M059J (cell line): ENCODE measurements at places on chromosomes 6 and 20.

DNA sequence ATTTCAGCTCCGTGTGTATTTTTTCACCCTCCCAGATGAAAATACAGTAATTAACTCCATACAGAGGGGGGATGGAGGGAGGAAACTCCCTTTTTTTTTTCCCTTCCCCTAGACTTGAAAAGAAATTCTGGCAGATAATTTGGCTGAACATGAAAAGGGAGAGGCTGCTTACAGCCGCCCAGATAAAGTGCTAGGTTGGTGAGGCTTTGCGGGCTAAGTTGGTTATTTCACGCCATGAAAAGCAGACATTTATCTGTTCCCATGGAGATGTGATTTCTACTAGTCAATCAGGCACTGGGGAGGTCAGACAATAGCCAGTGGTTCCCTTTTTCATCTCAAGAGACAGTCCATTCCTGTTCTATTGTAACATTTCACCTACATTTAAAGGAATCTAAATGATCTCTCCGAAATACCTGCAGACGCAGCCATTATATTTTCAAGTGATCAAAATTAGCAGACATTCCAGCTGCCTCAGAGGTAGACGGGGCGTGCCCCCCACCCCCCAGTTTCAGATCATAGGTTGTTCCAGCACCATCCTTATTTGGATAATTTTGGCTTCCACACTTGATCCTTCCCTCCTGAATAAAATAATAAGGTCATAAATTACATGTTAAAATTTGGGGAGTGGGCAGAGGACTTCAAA is 143.9 kb upstream of the ZNF217 start:
- DNase-seq = peak; percentile 67

DNA sequence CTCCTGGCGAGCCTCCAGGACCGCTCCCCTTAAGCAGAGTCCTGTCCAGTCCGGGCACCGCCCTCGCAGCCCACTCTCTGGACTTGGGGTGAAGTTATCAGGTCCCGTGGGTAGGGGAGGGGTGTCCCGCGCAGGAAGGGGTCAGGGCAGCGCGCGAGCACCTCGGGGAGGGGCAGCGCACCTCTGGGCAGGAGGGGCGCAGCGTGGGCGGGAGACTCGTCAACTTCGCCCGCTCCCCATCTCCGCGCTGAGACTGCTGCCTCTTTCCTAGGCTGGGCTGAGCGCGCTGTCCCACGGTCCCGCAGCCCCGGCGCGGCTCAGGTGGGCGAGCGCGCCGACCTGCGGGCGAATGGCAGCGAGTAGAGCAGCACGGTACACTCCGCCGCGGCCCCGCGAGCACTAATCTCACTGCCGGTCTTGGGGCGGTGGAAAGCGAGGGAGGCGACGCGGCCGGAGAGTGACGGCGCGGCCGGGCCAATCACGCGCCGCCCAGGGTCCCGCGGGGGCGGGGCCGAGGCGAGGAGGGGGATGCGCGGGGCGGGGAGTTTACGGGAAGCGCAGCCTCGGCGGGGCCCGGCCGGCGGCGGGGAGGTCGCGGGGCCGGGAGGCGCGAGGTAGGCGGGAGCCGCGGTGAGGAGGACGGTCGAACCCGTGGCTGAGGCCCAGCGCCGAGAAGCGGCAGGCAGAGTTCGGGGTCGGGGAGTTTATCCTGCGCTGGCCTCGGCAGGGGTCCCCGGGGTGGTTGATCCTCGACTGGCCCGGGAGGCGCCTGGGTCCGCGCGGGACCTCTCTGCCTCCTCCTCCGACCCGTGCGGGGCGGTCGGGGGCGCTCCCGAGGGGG is at the start of gene MAN1A1:
Gene MAN1A1, minus strand, starts transcription at position 401 of the 841 bp plus-strand sequence. CDS start 696 bp downstream, outside the sequence.
- peak; percentile 68 for DNase-seq

GRCh38 chr6:152697634-152698033 is at the start of gene MYCT1:
MYCT1 (plus strand) TSS chr6:152697897; CDS start chr6:152697903, 6 bp downstream.
- peak; percentile 4 for DNase-seq

- DNase-seq = peak; percentile 55
Observed at GRCh38 chr6:75775219-75775618, 26.2 kb downstream of the MYO6 start.

DNA sequence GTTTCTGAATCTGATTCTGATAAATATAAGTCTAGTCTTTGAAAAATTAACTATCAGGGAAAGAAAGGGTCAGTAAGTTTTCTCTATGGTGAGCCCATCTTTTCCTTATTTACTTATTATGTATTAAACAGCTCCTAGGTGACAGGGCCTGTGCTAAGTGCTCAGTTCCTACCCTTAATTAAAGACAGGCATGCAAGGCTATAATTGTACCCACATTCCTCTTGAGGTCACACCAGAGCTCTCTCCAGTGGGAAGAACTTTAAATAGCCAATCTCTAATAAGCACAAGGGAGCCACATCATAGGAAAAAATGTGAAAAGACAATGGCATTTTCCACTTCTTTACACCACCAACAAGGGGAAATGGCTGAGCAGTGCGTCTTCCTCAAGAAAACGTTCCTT is 421.8 kb upstream of the SLC35B3 start:
- peak; percentile 21 for DNase-seq

DNA sequence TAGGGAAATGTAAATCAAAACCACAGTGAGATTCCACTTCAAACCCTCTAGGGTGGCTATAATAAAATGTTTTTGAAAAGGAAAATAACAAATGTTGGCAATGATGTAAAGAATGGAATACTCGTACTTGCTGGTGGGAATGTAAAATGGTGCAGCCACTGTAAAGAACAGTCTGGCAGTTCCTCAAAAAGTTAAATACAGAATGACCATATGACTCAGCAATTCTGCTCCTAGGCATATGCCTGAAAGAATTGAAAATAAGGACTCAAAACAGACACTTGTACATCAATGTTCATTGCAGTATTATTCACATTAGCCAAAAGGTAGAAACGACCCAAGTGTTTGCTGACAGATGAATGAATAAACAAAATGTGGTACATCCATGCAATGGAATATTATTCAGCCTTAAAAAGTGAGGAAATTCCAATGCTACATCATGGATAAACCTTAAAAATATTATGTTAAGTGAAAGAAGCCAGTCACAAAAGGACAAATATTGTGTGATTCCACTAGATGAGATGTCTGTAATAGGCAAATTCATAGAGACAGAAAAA is 10.2 kb upstream of the RNF114 start:
- DNase-seq = no peak

- DNase-seq = no peak
Observed at GRCh38 chr6:4516206-4516605, 260.0 kb upstream of the CDYL start.

- DNase-seq = peak; percentile 47
Observed at GRCh38 chr6:35213824-35214756, at the start of gene SCUBE3. SCUBE3 (plus strand) TSS chr6:35213956; CDS start chr6:35214419, 463 bp downstream.

GRCh38 chr20:46638134-46638897 is 12.9 kb downstream of the SLC13A3 start:
- DNase-seq = no peak

- peak; percentile 36 for DNase-seq
Observed at GRCh38 chr6:141675957-141676356, 456.8 kb upstream of the GJE1 start.

GRCh38 chr6:56539527-56540105 is 103.1 kb downstream of the DST start:
- no peak for DNase-seq

- DNase-seq = no peak
Observed at GRCh38 chr6:55836945-55837344, 38.4 kb downstream of the BMP5 start.

GRCh38 chr20:53786071-53786444 is 192.4 kb upstream of the ZNF217 start:
- no peak for DNase-seq
